ENCODE measurements at places on chromosomes 12 and 14. TPM values are rescaled to one million over a fixed set of nuclear protein-coding genes. Genes with fewer than 3 reads are reported as not detected.

The TPPP2 gene
- not detected for total RNA-seq

The SIX6 gene
- not detected for total RNA-seq

The MTRFR gene
- total RNA-seq = 11.7 TPM

The SLC7A7 gene
- total RNA-seq = 70.4 TPM

The FRMD6 gene
- 22.1 TPM for total RNA-seq

The GPRC5D gene
- total RNA-seq = not detected

The NYNRIN gene
- 12.2 TPM for total RNA-seq

The GLIPR1 gene
- total RNA-seq = 36.4 TPM

The PKP2 gene
- 12.1 TPM for total RNA-seq

The REP15 gene
- total RNA-seq = 1.3 TPM

The B4GALNT1 gene
- total RNA-seq = 0.84 TPM

The MYF5 gene
- not detected for total RNA-seq

The ACTN1 gene
- total RNA-seq = 103 TPM

The TIMM9 gene
- 44.4 TPM for total RNA-seq

The GLIPR1L1 gene
- not detected for total RNA-seq

The ANHX gene
- not detected for total RNA-seq

The EMP1 gene
- 712 TPM for total RNA-seq

The TMEM121 gene
- 4.3 TPM for total RNA-seq

The KSR2 gene
- total RNA-seq = under 0.01 TPM

The SERPINA3 gene
- total RNA-seq = 111 TPM

The OLR1 gene
- not detected for total RNA-seq

The MYRFL gene
- total RNA-seq = not detected

The RNU4-1 gene
- under 0.01 TPM for total RNA-seq

The KLHDC1 gene
- 8.1 TPM for total RNA-seq

The KRT83 gene
- total RNA-seq = not detected

The SERPINA12 gene
- total RNA-seq = not detected

The CSRNP2 gene
- 25.5 TPM for total RNA-seq

The AMN gene
- total RNA-seq = 2.5 TPM

The FGD4 gene
- 54.8 TPM for total RNA-seq

The C12orf54 gene
- not detected for total RNA-seq

The PLXNC1 gene
- total RNA-seq = 4.2 TPM

The PROX2 gene
- not detected for total RNA-seq

The SERPINA9 gene
- not detected for total RNA-seq

The ENDOU gene
- 2.3 TPM for total RNA-seq

The DCAF5 gene
- 39.9 TPM for total RNA-seq

The OR6C75 gene
- total RNA-seq = not detected

The NEMF gene
- 87.8 TPM for total RNA-seq

The CLMN gene
- total RNA-seq = 41.9 TPM

The AQP6 gene
- total RNA-seq = 0.56 TPM

The KRT1 gene
- not detected for total RNA-seq

The LBHD2 gene
- not detected for total RNA-seq
